ENCODE measurements at places on chromosomes 1 and 21.

GRCh38 chr1:234772345-234773147 is 162.6 kb upstream of the IRF2BP2 start:
- peak; percentile 60 for DNase-seq

GRCh38 chr1:230899841-230900251 is 31.5 kb upstream of the C1orf198 start:
- no peak for DNase-seq

- DNase-seq: no peak
Observed at GRCh38 chr21:33212159-33212851, 17.4 kb upstream of the IFNAR2 start.

- DNase-seq: no peak
Observed at GRCh38 chr21:30758306-30758705, 3.1 kb upstream of the KRTAP21-1 start.

DNA sequence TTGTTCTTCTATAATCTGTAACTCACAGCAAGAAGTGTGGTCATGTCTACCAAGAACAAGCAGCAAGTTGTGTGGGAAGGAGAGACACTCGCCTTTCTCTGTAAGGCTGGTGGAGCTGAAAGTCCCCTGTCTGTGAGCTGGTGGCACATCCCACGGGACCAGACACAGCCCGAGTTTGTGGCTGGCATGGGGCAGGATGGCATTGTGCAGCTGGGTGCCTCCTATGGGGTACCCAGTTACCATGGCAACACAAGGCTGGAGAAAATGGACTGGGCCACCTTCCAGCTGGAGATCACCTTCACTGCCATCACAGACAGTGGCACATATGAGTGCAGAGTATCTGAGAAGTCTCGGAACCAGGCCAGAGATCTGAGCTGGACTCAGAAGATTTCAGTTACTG is 15.5 kb downstream of the CD101 start:
- DNase-seq: no peak

DNA sequence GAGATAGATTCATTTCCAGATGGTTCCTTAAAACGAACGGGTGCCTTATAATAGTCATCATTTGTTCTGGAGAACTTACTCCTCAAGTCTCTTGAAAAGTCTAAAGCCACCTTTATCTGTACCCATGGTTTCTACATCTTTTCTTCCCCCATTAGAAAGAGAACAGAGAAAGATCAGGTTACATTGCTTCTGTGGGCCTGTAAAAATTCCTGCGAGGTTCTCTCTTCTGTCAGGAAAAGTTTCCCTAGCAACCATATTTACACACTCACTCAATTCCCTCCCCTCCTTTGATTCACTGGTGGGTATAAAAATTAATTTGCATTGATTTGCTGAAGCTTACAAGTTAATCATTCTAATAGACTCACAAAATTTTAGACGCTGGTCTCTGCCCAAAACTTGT is 6.7 kb downstream of the PHC2 start:
- DNase-seq: no peak

DNA sequence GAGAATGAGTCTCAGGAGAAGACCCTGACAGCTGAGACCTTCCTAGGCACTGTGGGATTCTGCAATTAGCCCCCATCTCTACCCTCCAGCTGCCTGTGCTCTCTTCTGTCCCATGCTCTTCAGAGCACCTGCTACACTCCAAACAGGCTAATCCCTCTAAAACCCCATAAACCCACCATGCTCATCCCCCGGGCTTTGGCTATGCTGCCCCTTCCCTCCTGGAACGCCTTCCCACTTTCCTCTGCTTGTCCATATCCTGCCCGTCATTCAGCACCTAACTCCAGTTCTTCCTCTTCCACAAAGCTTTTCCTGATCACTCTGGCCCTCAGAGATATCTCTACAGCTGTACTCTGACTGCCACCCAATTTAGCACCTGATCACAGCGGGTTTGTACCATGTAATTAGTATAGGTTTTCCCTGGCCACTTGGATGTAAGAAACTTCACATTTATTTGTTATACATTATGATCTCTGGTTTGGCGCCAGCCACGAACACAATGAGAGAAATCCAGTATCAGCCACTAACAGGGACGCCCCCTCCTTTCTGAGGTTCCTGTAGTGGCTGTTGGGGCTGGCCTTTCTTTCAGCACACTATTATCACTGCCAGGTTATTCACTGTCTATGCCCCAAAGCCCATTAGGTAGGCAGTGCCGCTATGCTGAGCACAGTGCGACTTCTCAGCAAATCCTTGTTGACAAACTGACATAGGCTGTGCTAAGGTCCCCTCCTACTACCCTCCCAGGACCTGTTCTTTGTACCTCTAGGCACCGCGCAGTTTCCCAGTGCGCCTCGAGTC is 45.1 kb downstream of the CDC7 start:
- DNase-seq: no peak

DNA sequence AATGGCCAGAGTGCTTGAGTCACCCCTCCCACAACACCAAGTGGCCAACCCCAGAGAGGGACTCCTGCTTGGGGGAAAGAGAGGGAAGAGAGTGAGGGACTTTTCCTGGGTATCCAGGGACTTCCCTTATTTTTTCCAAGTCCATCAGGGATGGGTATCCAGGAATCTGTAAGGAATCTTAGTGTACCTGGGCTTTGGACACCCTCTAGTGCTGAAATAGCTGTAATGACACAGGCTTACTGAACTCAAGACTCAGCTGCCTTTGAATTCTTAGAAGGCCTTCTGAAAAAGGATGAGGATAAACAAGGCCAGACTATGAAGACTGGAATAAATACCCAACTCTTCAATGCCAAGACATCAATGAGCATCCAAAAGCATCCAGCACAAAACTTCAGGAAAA is 12.0 kb downstream of the TSHB start:
- DNase-seq: no peak

- no peak for DNase-seq
Observed at GRCh38 chr1:150479370-150479769, 7.8 kb upstream of the TARS2 start.

DNA sequence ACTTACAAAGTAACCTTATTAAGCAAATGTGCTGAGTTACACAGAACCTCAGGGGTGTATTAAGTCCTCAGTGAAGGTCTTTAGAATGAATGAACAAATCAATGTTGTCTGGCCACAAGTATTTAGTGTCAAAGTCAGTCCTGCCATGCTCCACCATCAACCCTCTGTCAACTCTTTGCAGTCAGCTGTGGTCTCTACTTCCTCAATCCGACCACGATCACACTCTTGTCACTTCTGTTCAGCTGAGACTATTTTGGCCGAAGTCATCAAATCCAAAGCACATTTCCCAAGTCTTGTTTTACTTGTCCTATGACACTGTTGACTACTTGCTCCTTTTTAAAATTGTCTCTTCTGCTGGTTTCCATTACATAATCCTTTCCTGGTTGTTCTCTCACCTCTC is 173.5 kb downstream of the ST6GALNAC5 start:
- DNase-seq: no peak

GRCh38 chr1:238596703-238597102 is 706.0 kb upstream of the ZP4 start:
- no peak for DNase-seq

- DNase-seq: no peak
Observed at GRCh38 chr1:175174309-175175102, 18.1 kb downstream of the KIAA0040 start.

DNA sequence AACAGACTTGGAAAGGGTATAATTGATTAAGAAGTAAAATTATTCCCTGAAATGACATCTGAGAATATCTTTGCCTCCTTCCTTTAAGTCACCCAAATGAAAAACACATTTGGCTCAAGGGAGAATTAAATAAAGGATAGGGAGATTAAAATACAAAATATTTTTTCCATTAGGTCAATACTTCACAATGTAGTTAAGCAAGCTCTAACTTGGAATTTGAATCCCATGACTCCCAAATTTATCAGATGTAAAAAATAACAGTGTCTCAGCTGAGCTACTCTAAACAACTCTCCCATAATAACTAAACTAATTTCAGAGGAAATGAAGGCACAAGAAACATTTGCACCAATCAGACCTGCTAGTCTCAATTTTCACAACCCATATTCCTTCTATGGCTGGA is 6.5 kb upstream of the NMNAT2 start:
- DNase-seq: no peak

GRCh38 chr1:228863776-228864175 is 128.5 kb downstream of the RHOU start:
- no peak for DNase-seq

DNA sequence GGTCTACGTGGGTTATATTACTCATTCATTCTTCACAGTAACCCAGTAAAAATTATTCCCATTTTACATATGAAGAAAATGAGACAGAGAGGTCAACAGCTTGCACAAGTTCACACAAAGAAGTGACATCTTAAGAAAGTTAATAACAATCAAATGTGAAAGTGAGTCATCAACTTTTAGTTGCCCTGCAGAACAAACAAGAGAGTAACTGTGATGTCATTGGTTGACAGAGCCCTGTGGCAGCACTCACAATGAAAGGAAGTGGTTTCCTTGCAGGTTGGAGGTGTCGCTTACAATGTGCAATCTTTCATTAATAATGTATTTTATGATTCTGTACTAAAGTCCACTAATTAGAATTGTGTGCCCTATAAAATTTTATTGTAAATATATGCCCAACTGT is 369.6 kb downstream of the RYR2 start:
- no peak for DNase-seq

GRCh38 chr1:248793592-248793991 is 32.1 kb downstream of the SH3BP5L start:
- DNase-seq: no peak

DNA sequence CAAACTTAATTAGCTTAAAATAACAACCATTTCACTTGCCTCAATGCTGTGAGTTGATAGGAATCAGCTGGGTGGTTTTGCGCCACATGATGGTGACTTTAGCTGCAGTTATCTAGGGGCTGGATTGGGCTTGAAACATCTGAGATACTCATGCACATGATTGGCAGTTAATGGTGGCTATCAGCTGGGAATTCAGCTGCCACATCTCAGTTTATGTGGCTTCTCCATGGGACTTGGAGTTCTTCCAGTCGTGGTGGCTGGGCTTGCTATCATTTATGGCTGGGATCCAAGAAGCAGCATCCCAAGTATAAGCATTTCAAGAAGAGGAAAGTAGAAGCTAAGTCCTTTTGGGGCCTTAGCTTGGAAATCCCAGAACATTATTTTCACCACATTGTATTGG is 36.4 kb downstream of the PDC start:
- no peak for DNase-seq

DNA sequence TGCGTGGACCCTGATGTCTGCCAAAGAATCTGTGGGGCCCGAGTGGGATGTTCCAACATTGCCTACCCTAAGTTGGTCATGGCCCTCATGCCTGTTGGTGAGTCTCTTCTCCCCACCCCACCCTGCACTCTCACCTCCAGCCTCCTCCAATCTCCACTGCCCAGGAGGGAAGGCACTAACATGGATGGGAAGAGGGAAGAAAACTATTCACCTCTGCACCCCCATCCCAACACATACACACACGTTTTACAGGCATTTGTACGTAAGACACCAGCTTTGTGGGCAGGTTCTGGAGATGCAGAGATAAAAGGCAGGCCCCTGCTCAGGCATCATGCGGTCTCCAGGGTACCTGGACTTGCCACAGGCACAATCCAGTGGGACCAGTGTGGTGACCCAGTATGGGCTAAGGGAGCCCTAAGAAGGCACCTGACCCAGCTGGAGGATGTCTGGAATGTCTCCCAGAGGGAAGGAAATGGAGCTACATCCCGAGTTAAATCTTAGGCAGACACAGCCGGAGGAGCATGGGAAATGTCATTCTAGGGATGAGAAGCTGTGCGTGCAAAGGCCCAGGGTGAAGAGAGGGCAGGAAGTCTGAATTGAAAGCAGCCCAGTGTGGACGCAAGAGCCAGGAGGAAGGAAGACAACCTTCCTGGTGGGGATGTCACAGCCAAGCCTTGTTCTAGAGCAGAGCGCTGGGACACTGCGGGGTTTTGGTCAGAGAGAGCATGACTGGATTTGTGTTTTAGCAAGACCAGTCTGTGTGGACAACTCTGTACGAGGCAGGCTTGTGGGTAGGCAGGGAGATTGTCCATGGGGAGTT is 11.4 kb downstream of the SLC5A9 start:
- no peak for DNase-seq

- peak; percentile 6 for DNase-seq
Observed at GRCh38 chr1:100622037-100622436, 84.1 kb downstream of the GPR88 start.

DNA sequence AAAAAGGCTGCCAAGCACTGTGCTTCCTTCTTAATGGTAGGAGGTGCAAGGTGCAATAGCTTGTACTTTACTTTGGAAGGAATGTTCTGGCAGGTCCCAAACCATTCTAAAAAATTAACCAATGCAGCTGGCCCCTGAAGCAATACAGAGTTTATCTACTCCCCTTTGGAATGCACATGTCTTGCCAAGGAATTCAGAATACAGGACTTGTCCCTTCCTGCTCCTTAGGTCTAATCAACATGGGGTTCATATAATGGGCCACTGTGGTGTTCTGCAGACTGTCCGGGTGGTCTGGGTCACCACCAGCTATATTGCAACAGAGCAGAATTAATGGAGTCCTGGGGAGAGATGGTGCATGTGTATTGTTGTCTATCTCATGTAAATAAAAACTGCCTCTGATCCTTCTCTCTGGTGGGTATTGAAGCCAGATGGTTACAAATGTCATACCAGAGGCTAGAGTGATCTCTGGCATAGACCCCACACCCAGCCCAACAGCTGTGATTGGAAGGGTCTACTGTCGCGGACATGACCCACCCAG is 112.8 kb downstream of the RIPK4 start:
- DNase-seq: no peak

- no peak for DNase-seq
Observed at GRCh38 chr1:20685741-20686140, 24.6 kb upstream of the DDOST start.

GRCh38 chr1:230747127-230747730 is at the start of gene CAPN9:
Gene CAPN9 (plus strand): TSS chr1:230747388. CDS start chr1:230747497, 109 bp downstream.
- DNase-seq: no peak

DNA sequence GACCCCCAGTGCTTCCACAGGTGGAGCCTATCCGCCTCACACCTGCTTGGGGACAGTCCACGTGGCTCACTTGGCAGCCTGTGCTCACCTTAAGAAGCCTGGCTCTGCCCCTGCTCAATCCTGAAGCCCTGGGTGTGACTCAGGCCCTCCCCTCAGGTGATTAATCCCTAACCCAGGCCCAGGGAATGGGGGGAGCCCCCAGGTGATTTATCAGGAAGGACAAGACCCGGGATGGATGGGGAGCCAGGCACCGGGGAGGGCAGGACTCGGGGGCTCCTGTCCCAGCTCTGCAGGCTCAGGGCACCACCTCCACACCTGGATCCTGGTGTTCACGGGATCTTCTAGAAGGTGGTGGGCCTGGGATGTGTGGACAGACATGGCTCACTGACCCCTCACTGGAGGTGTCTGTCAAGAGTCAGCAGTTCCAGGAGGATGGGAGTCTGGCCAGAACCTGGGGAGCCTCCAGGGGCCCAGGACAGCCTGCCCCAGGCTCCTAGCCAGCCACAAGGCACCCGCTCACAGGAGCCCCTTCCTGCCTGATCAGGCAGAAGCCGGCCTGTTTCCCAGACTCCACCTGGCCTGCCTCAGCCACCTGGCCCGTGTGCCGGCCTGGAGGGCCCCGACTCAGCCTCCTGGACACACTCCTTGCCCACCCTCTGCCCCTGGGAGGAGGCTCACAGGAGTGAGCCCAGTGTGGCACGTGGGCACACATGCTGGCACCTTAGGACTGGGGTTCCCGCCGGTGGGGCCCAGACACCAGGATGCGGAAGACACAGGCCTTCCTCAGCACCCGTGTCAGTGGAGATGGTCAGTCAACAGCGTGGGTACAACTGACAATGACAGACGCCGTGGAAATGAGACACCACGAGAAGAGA is 38.6 kb upstream of the COL6A1 start:
- no peak for DNase-seq
